HS-27A (cell line): ENCODE measurements at places on chromosomes 16 and 17.

- no peak for DNase-seq
Measured at GRCh38 chr17:9672266-9672665, 26.9 kb downstream of the USP43 start.

DNA sequence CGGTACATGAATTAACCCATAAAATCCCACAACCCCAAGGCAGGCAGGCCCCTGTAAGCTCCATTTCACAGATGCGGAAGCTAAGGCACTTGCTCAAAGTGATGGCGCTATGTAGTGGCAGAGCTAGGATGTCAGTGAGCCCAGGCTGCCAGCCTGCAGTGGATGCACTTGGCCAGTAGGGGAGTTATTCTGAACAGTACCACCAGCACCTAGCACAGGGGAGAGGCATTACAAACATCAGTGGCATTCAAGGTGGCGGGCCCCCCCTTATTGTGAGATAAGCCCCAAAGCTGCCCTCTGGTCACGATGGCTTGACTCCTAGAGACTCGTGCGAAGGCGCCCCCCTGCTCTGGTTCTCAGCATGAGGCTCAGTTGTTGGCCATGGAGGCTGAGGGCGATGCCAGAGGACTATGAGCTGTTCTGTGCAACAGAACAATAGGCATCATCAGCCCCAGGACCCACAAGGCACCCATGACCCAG is 33.8 kb downstream of the GTF3C1 start:
- no peak for DNase-seq

DNA sequence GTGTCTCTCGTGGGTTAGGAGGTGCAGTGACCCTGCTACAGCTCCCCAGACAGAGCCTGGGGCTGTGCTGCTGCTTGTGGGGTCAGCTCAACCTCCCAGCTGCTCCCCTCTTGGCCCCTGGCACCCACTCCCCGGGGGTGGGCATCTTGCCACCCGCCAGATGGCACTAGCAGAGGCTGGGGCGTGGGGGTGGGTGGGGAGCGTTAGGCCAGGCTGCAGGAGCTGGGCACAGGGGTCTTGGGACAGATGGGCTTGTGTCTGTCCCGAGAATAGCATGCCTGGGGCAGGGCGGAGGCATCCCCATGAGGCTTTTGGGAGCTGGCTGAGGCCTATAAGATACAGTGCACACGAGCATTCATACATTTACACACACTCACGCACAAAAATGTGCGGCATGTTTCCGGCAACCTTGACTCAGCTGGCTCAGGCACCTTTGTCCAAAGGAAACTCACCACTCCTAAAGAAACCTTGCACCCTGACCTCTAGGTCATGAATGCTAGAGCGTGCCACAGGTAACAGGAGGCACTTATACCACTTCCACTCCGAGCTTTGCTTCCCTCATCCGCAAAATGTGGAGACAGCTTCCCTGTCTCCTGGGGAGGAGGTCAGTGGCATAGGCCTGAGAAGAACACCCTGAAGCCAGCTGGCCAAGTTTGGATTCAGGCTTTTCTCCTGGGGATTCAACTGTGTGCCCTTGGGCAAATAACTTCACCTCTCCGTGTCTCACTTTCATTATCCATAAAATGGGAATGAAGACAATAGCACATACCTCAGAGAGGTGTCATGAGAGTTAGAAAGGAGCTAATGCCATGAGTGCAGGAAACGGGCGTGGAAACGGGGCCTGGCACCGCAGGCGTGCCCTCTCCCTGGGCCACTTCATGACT is 78.9 kb upstream of the LHX1 start:
- no peak for DNase-seq

DNA sequence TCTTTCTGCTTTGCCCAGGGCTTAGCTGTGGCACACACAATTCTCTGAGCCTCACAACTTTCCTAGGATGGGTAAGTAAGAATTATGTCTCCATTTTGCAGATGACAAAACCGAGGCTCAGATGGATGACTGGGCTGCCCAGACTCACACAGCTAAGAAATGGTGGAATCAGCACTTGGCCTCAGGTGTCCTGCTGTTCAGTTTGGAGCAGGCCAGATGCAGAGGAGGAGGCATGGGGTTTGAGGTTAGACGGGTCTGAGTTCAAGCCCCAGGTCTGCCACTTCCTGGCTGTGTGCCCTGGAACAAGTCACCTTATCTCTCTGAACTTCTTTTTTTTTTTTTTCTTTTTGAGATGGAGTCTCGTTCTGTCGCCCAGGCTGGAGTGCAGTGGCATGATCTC is 1.7 kb upstream of the MEOX1 start:
- no peak for DNase-seq

GRCh38 chr17:4560837-4561256 is 470 bp upstream of the GGT6 start:
- DNase-seq, result no peak

GRCh38 chr17:55829995-55830612 is 79.3 kb downstream of the PCTP start:
- no peak for DNase-seq

DNA sequence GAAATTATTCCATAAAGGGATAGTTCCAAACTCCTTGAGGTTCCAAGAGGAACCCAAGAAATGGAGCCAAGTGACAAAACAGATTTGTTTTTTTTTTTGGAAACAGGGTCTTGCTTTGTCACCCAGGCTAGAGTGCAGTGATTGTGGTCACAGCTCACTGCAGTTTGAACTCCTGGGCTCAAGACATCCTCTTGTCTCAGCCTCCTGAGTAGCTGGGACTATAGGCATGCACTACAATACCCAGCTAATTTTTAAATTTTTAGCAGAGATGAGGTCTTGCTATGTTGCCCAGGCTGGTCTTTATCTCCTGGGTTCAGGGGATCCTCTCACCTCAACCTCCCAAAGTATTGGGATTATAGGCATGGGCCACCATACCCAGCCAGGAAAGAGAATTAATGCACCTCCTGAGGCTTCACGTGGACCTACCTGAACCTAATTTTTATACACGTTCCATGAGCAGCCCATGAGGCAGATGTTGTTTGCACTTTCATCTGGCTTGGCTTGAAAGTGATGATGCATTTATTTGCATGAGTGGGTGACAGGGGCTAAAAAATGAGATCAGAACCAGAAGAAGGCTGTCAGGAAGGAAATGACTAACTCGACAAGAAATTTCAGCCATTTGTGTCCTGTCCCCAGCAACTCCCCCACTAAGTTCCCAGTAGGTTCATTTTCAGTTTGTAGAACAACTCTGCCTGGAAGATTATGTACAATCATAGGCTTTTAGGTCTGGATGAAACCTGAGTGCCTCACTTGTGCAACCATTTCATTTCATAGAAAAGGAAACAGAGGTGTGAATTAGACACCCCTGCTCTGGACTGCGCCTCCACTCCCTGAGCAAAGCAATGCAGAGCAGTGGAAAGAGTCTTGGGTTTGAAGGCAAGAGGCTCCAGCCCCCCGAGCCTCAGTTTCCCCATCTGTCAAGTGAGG is 10.3 kb upstream of the IRF8 start:
- DNase-seq, result peak; percentile 26

DNA sequence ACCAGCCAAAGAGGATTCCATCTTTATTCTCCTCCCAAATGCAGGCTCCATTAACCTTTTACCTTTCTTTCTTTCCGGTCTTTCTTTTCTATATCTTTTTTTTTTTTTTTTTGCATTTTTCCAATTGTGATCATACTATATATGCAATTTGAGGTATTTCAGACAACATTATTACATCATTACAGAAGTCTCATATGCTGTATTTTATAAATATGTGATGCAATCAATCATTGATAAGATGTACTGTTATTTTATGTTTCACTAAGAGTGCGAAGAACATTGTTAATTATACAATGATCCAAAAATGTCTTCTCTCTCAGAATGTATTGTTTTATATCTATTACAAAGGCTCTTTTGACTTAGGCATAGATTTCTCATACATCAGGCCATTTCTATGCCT is 683.1 kb downstream of the WWOX start:
- no peak for DNase-seq

GRCh38 chr16:49468611-49469310 is 95.2 kb downstream of the C16orf78 start:
- no peak for DNase-seq

- no peak for DNase-seq
Measured at GRCh38 chr17:41063449-41063848, 2.2 kb downstream of the KRTAP2-4 start.

DNA sequence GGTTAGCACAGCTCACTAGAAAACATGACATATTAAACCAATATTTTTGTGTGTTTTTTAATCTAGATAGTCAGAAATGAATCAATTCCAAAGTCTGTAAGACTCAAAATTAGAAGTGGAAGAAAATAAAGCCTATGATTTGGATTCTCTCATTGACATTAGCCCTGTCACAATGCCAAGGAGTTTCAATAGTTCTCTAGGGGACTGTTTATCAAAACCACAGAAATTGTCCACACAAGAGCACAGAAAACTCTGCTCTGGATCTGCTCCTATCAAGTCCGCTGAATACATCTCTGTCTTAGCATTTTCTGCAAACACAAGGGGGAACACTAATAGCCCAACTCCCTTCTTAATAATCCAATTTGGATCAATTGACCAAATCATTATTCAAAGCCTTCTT is 152.0 kb downstream of the HS3ST3B1 start:
- no peak for DNase-seq

- no peak for DNase-seq
Measured at GRCh38 chr17:41777574-41778188, 8.8 kb downstream of the JUP start.

- DNase-seq, result no peak
Measured at GRCh38 chr16:13439766-13440165, 480.2 kb upstream of the ERCC4 start.

- peak; percentile 57 for DNase-seq
Measured at GRCh38 chr17:12041312-12041711, 20.6 kb downstream of the MAP2K4 start.

- no peak for DNase-seq
Measured at GRCh38 chr16:57244463-57244766, 644 bp upstream of the ARL2BP start.

GRCh38 chr16:85473323-85473722 is 139.8 kb upstream of the GSE1 start:
- no peak for DNase-seq

GRCh38 chr17:57017625-57018024 is 39.7 kb downstream of the SCPEP1 start:
- no peak for DNase-seq

GRCh38 chr17:43987131-43988021 is 17.0 kb upstream of the NAGS start:
- DNase-seq, result no peak

DNA sequence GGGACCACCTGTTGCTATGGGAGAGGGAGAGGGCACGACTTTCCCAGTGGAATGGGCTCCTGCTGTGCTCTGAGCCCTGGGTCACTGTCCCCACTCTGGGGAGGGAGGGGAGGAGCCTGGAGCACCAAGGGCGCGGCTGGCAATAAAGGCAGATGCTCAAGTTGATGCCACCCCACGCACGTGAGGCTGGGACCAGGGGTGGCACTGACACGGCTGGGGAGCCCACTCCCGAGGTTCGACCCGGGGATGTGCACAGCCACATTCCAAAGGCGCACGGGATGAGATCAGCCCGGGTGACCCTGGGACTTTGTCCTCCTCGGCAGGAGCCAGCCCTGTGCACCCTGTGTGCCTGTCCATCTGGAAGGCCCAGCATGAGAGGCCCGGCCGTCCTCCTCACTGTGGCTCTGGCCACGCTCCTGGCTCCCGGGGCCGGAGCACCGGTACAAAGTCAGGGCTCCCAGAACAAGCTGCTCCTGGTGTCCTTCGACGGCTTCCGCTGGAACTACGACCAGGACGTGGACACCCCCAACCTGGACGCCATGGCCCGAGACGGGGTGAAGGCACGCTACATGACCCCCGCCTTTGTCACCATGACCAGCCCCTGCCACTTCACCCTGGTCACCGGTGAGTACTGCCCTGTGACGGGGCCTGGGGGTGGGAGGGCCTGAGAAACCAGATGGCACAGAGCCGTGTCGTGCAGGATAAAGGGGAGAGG is at the start of gene ENPP7:
Gene ENPP7, plus strand, starts transcription at position 175 of the 715 bp plus-strand sequence. Its CDS starts 197 bp downstream, at position 372.
- DNase-seq, result no peak

DNA sequence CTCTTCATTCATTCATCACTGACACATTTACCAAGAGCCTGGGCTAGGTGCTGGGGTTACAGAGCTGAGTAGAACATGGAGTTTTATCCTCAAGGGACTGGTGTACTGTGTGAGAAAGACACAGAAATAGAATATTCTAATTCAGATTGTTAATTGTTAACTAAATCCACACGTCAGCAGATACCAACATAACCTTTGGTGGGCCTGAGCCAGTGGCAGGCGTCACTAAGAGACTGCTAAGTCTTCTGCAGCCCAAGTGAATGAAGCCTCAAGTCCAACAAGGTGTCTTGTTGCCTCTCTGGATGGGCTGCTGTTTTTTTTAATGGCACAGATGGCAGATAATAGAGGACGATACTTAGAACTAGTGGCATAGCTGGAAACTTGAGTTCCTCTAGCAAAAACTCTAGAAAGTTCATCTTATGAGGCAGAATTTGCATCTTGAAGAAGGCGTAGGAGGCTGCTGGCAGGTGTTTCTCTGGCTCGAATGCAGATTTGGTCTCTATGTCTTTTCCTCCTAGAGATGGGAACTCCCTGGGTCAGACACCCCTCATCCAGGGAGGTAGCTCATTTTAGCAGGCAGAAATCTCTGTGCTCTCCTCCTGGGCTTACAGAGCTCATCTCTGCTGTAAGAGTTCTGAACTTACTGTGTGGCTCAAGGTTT is 179.5 kb downstream of the NTN1 start:
- no peak for DNase-seq

- no peak for DNase-seq
Measured at GRCh38 chr17:64580384-64581315, 73.9 kb downstream of the CEP95 start.

DNA sequence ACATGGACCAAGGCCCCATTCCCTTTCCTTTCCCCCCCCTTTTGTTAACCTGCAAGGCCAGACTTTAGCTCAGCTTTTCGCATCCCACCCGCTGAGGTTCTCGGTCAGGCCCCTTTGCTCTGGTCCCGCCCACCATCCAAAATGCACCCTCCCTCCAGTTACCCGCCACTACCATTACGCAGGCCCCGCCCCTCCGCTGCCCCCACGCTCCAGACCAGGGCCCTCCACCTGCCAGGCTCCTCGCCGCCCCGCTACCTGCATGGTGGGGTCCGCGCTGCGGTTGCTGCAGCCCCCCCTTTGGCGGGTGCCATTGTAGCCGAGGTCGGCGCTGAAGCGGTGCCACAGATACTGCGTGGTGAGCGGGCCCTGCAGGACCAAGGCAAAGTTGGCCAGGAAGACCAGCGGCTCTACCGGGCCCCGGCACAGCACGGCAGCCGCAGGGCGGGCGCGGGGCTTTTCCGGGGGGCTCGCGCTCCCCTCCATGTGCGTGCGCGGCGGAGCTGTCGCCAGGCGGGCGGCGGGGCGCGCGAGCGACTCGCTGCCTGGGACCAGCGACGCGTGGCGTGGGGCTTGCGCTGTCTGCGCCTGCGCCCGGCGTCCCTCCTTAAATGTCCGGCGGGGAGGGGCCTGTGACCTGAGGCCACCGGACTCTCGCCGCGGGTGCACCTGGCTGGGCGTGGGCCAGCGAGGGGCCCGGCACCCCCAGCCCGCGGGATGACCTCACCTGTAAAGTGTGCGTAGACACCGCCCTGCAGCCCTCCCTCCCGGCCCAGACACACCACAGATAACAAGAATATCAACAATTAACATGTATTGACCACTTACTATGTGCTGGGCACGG is at the start of gene SLC46A1:
Gene SLC46A1, minus strand, starts transcription at position 581 of the 841 bp plus-strand sequence. Its CDS starts 98 bp downstream, at position 483.
- no peak for DNase-seq

GRCh38 chr17:66873962-66874361 is 39.0 kb downstream of the CACNG5 start:
- DNase-seq, result no peak
